ENCODE measurements at places on chromosomes 7 and 10. TPM values are rescaled to one million over a fixed set of nuclear protein-coding genes. Genes with fewer than 3 reads are reported as not detected.

CFAP43 gene
- polyA plus RNA-seq = 0.10 TPM

RUFY2 gene
- polyA plus RNA-seq = 14.9 TPM

TMEM26 gene
- polyA plus RNA-seq = 0.25 TPM

DNA sequence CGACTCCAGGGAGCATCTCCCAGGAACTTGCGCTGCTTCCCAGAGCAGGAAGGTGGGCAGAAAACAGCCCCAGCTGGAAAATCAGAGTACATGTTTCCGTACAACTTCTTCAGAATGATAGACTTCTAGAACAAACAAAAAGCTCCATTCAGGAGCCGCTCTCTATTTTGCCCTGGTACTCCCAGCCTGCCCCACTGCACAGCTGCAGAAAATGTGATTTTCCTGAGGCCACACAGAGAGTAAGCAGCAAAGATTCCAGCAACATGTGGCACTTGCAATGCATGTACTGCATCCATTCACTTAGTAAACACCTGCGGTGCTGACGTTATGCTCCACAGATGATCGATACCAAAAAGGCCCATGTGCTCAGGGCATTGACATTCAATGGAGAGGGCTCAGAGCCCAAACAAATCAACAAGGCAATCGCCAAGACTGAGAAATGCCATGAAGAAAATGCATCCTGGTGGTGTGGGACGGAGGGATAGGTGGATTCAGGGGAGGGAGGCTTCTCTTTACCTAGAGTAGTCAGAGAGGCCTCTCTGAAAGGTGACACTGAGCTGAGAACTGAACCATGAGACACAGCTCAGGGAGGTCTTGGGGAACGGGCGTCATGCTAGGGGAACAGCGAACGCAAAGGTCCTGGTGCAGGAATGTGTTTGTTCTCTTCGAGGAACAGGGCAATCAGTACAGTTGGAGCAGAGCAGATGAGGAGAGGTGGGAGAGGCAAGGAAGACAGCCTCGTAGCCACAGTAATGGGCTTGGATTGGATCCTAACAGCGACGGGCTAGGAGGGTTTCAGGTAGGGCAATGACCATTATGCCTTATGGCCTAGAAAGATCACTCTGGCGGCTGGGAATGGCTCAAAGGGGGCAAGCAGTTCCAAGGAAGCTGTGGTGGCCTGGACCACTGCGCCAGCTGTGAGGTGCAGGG lies 35.3 kb upstream of the DUSP5 start:
- H3K27ac ChIP-seq = no peak overlapping the region
- no peaks in the 10 kb centered on the region for H3K4me1 ChIP-seq
- no peaks in the 10 kb centered on the region for H3K36me3 ChIP-seq
- no peak for DNase-seq
- H3K27me3 ChIP-seq = no peaks in the 10 kb centered on the region

DNA sequence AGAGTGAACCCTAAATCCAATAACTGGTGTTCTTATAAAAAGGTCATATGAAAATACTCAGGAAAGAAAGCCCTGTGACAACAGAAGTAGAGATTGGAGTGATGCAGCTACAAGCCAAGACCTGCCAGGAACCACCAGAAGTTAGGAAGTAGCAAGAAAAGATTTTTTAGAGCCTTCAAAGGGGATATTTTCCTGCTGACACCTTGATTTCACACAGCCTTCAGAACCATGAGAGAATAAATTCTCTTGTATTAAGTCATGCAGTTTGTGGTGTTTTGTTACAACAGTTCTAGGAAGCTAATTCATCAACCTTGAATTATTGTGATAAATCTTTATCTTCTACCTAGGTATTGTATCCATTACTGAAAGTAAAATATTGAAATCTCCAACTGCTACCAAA lies 81.0 kb downstream of the HYCC1 start:
- no peak overlapping the region for H3K27ac ChIP-seq
- no peak for DNase-seq
- H3K4me1 ChIP-seq = no peaks in the 10 kb centered on the region

DNA sequence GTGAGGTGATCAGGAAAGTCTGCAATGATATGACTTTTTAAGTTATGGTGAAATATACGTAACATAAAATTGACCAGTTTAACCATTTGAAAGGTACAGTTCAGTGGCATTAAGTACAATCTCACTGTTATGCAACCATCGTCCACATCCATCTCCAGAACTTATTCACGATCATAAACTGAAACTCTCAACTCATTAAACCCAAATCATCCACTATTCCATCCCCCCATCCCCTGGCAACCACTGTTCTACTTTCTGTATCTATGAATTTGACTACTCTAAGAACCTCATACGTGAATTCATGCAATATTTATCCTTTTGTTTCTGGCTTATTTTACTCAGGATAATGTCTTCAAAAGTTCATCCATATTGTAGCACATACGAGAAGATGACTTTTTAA lies 48.4 kb downstream of the TFAM start:
- H3K27me3 ChIP-seq = no peaks in the 10 kb centered on the region
- no peak for DNase-seq
- H3K4me1 ChIP-seq = peaks cover 2% of the 10 kb centered on the region
- no peak overlapping the region for H3K4me3 ChIP-seq

DNA sequence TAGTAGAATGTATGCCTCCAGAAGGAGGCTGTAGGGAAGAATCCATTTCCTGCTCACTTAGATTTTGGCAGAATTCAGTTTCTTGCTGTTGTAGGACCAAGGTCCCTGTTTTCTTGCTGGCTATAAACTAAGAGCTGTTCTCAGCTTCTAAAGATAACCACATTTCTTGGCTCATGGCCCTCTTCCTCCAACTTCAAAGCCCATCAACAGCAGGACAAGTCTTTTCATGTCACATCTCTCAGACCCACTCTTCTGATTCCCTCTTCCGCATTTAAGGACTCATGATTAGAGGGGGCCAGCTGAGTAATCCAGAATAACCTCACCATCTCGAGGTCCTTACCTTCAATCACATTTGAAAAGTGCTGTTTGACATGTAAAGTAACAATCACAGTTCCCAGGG lies 8.2 kb upstream of the LSM8 start:
- no peaks in the 10 kb centered on the region for H3K27me3 ChIP-seq
- H3K27ac ChIP-seq = no peak overlapping the region
- H3K4me3 ChIP-seq = no peak overlapping the region
- no peaks in the 10 kb centered on the region for H3K4me1 ChIP-seq
- no peak for DNase-seq

DNA sequence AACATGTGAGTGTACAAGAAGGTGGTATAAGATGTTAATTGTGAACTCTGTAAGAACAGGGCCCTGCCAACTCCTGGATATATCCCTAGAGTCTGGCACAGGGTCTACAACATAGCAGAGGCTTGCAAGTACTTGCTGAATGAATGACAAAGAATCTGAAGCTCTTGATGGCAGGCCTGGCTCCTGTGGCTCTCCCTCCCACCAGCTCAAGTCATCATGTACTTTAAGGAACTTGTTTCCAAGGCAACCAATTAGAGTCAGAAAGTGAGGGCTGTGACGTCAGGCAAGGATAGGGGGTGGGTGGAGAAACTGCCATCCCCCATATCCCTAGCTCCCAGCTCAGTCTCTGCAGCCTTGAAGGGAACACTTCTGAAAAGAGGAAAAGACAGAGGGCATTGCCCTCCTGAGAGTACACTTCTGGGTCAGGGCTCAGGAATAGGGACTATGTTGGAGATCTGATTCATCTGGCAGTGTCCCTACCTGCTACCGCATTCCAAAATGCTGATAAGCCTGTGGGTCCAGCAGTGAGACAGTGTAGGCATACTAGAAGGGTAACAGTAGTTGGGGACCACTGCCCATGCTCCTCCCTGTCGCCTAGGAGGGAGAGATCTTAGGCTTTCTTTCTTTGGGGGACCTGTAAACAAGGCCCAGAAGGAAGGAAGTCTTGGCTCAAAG lies 34.6 kb upstream of the BTRC start:
- no peak overlapping the region for H3K27ac ChIP-seq
- H3K4me3 ChIP-seq = no peak overlapping the region
- H3K27me3 ChIP-seq = no peaks in the 10 kb centered on the region

DNA sequence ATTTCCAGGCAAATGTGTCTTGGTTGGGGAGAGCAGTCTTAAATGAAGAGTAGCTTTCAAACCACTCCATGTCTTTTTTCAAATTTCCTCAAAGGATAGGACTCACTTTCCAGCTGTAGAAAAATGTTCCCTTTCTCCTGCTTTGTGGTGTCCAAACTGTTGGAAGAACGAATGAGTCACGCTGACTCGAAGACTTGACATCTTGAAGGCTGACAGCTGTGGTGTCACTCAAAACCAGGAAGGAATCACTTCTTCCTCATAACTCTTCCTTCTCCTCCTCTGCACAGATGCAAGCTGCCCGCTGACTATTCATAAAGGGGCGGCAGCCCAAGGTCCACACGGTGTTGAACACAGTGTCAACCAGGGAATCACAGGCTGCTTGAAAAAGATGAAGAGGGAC lies 19.2 kb downstream of the PLA2G12B start:
- no peak overlapping the region for H3K27ac ChIP-seq
- no peaks in the 10 kb centered on the region for H3K36me3 ChIP-seq
- H3K4me1 ChIP-seq = no peaks in the 10 kb centered on the region
- no peak for DNase-seq
- H3K27me3 ChIP-seq = no peaks in the 10 kb centered on the region

All from aorta (tissue), 5 donors.